ENCODE measurements at places on chromosomes 7 and 10.

DNA sequence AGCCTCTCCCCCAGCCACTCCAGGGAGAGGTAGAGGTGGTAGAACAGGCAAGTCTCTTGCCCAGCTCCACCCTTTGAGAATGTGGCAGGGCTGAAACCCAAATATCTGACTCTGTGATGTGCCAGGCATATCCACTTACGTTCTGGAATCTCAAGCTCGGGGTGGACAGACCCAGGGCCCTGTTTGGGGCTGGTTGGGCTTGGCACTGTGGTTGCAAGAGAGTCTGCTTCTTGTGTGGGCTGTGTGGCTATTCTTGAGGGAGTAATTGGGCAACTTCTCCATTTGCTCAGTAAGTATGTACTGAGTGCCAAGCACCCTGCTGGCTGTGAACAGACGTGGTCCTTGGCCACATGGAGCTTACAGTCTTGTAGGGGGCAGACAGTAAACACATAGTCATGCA lies 4.7 kb downstream of the UBTD1 start:
- no peak for DNase-seq

GRCh38 chr7:105122619-105123018 lies 108.6 kb downstream of the KMT2E start:
- DNase-seq = no peak

- no peak for DNase-seq
Observed at GRCh38 chr10:55550236-55550635, 749.2 kb upstream of the PCDH15 start.

DNA sequence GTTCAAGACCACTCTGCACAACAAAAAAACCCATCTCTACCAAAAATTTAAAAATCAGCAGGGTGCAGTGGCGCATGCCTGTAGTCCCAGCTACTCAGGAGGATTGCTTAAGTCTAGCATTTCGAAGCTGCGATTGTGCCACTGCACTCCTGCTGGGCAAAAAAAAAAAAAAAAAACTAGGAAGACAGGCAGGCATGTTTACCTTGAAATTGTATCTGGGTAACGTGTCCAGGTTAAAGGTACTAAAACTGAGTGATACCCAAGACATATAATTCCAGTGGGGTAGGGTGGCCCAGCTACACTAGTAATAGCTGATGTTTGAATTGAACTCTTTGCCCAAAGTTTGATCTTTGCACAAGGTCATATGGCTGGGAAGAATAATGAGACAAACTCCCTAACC lies 16.2 kb downstream of the GHITM start:
- no peak for DNase-seq

DNA sequence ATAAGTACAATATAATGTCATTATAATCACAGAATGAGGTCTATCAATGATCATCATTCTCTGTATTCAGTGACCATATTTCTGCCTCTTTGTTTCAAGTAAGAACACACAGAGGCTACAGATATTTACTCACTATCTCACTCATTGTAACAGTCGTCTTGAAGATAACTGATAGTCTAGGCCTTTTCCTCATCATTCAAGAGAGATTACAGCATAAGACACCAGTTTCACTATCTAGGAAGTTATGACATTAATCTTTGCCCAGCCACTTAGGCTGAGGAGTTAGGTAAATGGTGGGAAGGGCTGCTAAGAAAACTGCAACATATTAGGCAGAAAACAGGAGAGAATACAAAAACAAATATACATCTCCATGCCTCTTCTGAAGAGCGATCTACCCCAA lies 125.3 kb downstream of the CHCHD3 start:
- DNase-seq = no peak

- DNase-seq = no peak
Observed at GRCh38 chr7:72211175-72211574, 201.0 kb downstream of the CALN1 start.

DNA sequence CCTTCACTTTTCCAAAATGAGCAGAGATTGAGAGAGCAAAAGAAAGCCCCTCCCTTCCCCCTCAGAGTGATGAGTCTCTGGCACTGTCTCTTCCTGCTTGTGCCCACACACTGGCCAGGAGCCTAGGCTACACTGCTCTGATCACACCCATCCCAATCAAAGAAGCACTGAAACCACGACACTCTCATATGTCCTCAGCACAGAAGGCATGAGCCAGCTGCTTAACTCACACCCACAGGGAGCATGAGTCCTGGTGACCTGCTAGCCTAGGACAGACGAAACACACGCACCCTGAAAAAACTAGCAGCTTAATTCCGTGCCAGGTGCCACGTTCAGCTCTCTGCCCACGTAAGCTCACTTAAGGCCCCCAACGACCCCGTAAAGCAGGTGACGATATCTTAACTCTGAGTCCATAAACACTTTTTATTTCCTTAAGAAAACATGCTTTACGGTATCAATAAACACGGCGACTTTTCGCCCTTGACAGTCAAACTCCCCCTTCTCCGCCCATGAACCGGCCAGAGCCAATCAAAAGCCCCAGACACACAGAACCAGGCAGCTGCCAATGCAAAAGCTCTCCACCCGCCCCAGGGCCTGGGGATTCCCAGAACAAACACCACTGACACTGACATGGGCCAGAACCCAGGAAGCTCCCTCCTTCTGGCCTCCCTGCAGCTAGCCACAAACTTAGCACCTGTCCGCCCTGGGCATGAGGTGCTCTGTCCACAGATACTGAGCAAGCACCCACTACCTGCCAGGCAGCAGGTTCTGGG lies 69.0 kb downstream of the TNRC18 start:
- no peak for DNase-seq

DNA sequence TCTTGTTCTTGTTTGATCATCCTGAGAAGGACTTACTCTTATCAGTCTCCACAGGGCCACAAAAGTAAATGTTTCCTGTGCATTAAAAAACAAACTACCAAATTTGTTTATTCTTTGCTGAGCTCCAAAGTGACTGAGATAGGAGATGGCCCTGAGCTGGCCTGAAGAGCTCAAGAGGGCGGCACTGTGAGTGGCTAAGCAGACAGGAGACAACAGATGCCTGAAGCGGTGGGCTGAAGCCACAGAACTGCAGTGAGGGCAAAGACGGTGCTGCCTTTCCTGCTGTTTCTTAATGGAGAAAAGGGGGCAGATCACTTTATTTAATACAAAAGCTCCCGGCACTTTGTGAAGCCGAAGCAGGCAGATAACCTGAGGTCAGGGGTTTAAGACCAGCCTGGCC lies 379.6 kb downstream of the ARL4A start:
- DNase-seq = no peak

DNA sequence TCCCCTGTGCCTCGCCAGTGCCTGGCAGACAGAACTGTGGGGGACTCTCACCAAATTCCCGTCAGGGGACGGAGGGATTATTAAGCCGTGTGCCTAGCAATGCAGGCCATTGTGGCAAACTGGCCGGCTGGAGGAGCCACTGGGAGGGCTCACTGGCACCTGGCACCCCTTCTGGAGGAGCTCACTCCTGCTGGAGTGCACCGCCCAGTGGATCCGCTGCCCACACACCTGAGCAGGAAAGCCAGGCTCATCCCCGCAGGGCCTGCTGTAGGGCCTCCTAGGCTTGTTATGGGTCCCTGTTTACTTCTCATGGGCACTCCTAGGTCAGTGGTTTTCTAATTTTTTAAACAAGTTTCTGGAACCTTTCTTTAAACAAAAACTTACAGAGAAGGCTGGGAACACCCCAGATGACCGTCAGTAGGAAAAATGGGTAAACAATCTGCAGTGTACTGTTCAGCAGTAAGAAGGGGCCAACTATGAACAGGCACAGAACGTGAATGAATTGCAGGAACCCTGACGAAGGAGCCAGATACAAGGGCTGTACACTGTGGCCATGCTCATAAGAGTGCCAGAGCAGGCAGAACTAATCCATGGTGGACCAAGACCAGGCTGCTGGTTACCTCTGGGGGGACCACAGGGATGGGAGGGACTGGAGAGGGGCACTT lies 64.8 kb downstream of the LANCL2 start:
- no peak for DNase-seq

DNA sequence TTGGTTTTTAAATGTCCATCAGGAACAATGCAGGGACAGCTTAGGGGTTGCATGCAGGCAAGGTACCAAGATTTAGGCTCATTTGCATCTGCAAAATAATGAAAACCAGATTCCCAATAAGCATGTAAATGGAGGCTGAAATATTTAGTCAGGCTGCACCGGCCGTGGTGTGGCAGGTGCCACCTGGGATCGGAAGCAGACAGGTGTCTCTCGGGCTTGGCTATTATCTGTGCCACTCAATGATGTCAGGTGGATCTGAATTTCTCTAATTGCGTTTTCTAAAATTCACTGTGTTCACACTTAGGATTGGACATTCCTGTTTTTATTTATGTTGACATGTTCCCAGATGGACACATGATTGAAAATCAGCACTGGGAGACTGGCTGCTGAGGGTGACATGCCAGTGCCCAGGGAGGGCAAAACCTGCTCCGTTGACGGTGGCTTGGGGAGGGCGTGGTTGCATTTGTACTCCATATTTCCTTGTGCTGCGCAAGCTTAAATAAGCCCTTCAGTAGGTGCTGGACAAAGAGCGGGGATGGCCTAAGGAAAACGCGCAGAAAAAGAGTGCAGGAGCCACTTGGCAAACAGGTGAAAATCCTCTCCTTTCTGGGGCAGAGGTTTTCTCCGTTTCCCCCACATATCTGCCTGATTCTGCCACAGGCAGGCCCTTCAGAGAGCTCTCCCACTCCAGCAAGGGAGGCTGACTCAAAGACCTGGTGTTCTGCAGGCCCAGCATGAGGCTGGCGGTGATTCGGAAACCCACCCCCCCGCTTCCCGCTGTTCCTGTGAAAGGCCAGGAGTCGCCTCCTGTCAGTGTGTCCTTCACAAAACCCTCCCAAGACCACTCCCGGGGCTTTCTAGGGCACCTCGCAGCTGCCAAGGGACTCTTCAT lies 142.5 kb downstream of the WDR37 start:
- DNase-seq = no peak

GRCh38 chr10:129966889-129967578 lies 3.0 kb upstream of the EBF3 start:
- DNase-seq = no peak

GRCh38 chr7:29815181-29816105 lies 9.1 kb downstream of the WIPF3 start:
- no peak for DNase-seq

DNA sequence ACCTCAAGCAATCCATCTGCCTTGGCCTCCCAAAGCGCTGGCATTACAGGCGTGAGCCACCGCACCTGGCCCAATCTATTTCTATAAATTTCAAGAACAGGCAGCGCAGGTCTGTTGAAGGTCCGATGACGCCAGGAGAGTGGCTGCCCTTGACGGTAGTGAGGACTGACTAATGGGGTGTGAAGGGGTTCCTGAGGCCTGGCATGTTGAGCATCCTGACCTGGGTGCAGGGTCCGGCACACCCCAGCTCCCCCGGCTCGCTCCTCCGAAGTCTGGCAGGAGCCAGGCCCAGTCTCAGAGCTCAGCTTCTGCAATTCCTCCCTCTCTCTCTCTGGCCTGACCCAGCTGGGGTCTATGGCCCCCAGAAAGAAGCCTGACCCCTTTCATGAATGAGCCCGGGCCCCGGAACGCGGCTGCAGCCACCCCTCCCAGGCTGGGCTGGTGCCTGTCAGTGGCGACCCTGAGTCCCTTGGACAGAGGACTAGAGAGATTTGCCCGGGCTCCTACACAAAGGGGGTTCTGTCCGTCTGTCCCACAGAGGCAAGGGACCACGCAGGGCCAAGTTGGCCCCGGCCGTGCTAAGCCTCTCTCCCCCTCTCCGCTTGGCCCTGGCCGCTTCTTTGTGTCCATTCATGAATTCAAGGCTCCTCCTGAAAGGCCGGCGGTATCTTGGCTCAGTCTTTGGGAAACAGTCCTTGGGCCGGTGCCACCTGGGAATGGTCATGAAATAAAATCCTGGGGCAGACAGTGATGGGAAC lies 18.8 kb downstream of the MMD2 start:
- no peak for DNase-seq

DNA sequence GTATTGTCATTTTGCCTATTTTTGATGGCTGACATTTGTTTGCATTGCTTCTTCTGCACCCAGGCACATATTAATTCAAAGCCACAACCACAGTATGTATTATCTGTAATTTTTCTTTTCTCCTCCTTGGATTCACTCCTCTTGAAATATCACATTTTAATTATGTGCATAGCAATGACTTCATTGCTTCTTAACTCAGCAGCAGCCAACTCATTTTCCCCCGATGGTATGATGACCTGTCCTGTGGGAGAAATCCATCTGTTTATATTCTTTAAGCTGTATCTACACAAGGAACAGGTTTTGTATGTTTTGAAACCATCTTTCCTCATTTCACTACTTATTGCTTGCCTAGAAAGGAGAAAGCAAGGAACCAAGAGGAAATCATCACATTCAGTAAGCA lies 588.8 kb downstream of the INHBA start:
- DNase-seq = no peak

GRCh38 chr10:63323701-63324494 lies 141.9 kb downstream of the JMJD1C start:
- DNase-seq = no peak

DNA sequence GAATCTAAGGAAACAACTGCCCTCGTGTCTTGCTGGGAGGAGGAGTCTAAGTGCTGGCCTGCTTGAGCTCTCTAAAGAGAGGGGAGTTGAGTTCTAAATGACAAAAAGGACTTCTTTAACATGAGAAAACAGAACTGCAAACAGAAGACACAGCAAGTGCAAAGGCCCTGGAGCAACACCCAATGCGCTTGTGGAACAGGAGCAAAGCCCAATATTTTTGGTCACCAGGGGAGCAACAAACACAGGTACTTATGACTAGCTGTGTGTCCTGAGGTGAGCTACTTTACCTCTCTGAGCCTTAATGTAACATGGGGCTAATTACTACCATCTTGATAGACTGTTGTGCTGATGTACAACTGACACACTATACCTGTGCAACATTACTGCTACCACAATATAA lies 634.3 kb downstream of the PARD3 start:
- no peak for DNase-seq

DNA sequence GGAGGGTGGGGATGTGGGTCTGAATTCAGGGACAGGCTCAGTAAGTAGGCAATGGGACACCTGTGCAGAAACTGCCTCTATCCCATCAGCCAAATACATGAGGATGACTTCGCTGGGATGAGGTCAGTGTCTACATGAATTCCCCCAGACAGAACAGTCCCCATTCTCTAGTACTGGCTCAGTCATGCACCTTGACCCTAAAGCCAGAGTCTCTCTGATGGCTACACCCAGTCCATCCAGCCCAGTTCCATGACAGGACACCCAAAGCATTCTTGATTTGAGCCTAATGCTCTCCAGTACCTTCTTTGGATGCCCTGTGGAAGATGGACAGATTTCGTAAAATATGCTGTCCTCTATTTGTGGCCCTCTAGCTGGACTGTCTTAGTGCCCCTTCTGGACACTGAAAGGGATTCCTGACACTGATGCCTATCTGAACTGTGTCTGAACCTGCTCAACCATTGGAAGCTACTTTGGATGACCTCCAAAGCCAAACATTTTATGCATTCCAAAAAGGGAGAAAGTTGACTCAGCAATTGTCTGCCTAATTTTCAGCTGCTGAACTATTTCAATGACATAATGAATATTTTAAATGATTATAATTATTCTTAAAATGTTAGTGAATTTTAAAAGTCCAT lies 14.6 kb downstream of the SFRP4 start:
- no peak for DNase-seq

GRCh38 chr7:15476531-15476918 lies 85.3 kb downstream of the AGMO start:
- DNase-seq = no peak

GRCh38 chr10:83983578-83984255 lies 155.6 kb upstream of the GHITM start:
- peak; percentile 56 for DNase-seq

- no peak for DNase-seq
Observed at GRCh38 chr7:124812764-124813163, 47.2 kb upstream of the GPR37 start.
